GM13977 (cell line): ENCODE measurements at places on chromosomes 7 and 10.

DNA sequence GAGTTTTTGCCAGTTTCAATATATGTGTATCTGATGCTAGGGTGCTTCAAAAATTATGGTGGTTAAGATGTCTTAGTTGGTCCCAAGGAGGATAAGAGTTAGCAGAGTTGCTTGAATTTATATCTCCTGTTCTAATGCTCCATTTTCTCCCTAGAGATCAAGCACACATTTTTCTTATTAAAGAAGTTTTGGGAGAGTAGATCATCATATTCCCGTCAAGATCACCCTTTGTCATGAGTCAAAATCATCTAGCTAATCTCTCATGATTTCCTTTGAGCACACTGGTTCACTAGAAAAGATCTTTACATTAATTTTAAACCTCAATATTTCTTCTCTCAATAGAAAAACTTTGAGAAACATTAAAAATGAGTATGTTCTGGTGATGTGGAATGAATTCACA is 429.9 kb upstream of the SEMA3A start:
- no peak for DNase-seq

DNA sequence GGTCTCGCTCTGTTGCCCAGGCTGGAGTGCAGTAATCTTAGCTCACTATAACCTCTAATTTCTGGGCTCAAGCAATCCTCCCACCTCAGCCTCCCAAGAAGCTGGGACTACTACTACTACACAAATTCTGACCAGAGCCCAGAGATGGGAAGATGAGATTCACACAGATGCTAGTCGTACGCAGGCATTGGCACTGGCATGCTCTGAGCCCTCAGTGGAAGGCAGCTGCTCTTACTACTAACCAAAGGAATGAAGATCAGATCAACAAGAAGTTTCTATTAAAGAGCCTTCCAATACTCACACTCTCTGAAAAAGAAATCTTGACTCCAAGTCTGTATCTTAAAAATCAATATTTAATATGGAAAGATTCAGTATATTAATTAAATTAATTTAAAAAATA is 10.7 kb downstream of the GDF2 start:
- DNase-seq: no peak

GRCh38 chr10:119737823-119738222 is 12.0 kb downstream of the INPP5F start:
- no peak for DNase-seq

- no peak for DNase-seq
These were observed 59.1 kb downstream of the CNTNAP2 start for GRCh38 chr7:146175716-146176115.

GRCh38 chr7:69411018-69411417 is 187.3 kb upstream of the AUTS2 start:
- DNase-seq: no peak

DNA sequence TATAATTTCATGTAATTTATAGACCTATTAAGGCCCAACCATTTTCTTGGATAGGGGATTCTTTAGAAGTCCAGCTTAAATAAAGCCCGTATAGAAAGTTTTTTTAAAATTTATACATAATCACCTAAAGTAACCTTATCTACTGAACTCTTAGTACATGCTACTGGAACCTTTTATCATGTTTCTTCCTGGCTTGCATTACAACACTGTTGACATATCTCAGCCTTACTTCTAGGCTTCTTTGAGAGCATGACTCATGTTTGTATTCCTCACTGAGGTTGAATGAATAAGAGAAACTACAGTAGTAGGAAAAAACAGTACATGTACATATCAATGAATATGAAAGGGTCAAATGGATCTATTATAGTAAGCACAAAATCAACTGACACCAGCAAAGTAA is 8.2 kb upstream of the MAGI2 start:
- no peak for DNase-seq

DNA sequence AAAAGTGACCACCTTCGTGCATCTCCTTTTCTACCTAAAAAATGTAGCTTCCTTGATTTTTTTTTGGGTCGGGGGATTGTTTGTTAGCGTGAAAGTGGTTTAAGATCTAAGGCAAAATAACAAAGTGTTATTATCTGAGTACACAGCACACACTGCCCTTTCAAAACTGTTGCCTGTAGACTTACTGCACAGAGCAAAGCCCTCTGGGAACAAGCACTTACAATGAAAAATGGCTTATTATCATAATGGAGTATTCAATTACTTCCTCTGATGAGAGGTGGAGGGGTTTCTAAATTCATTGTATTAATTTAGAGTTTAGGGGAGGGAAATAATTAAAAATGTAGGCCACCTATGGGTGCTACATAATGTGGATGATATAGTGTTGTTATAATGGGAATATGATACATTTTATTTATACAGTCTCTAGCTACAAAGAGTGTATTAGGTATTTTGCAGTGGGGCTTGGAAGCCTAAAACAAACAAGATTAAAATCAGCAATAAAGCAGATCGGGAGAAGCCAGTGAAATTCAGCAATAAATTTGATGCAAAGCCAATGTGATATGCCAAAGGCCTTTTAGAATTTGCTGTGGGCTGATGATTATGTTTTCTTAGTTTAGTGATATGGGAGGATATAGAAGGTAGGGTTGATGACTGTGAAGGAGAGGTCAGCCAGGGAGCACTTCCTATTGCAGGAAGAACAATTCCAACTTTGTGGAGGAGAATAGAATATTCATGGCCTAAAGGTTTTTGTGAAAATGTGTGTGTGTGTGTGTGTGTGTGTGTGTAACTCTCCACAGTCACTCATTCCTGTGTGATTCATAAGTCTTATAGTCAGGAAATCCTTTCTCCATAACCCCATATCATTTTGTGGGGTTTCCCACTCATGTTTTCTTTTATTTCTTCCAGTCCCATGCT is 17.7 kb upstream of the EXOC4 start:
- DNase-seq: no peak

DNA sequence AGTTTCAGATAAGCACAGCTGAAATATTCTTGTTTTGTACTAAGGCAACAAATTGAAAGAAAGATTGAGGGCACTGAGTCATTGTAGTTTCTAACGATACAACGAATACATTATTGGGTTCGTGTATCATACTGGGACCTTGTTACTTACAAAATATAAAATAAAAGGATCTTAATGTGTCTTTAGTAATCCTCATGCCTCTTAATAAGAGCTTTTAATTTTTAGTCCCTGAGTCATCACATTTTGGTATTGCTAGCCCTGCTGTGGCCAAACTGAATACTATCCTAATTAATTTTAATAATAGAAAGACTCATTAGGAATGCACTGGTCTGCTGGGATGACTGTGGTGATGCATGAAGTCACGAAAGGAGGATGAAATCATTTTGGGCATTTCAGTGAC is 309.7 kb downstream of the EXOC4 start:
- DNase-seq: no peak

DNA sequence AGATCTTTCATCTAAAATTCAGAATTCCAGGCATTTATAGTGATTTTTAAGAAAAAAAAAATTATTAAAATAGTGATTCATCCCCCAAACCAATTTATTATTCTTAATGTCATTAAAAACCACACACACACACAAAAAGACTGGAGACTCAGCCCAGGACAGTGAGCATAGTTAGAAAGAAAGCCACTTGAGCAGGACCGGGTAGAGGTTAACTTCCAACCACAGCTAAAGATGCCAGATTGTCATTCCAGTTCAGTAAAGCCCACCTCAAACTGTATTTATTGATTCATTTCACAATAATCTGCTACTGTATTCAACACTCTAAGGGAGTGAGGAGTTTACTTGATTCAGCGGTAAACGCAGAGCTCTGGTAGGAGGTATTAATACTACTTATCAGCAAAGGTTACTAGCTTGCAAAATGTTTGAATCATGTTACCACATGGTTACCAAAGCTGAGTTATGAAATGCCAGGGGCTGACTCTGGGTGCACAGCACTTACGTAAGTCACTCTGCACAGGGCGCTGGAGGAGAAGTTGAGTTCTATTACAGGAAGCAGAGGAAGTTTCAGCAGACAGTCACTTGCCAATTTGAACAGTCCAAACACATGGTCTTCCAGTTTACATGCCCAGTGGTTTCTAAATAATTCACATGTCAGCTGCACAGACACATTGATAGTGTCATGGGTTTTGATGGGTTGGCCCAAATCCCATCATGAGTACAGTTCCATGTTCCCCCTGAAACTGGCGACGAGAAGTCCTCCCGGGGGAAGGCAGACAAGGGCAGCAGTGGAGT is 64.6 kb downstream of the KLF6 start:
- no peak for DNase-seq

DNA sequence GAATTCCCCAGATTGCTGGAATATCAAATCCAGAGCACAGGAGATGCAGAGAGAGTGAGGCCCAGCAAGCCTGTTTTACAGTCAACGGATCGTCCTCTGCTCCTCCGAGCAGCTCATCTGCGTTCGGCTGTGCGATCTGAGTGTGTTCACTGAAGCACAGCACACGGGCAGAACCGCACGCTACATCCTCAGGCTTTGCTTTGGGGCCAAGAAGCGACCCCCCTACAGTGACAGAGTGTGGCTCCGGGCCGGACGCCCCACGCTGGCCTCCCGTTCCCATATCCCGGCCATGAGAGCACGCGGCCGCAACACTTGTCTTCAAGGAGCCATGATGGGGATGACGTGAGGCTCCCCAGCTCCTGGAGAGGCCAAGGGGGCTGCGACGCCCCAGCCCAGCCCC is 431.4 kb downstream of the DNAJB6 start:
- no peak for DNase-seq

DNA sequence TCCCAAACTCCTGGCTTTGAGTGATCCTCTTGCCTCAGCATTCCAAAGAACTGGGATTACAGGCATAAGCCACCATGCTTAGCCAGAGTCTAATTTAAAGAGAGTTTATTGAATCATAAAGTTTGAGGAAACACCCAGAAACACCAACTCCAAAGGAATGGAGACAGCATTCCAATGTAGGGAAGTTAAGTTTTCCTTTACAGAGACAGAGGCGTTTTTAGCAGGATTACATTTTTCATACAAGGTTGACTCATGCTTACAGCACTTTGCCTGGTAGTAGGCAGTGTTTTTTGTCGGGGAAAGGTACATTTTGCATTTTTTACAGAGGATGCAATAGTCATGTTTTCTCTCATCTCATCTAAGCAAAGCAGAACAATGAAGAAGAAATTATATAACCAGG is 18.9 kb upstream of the OPN4 start:
- no peak for DNase-seq

DNA sequence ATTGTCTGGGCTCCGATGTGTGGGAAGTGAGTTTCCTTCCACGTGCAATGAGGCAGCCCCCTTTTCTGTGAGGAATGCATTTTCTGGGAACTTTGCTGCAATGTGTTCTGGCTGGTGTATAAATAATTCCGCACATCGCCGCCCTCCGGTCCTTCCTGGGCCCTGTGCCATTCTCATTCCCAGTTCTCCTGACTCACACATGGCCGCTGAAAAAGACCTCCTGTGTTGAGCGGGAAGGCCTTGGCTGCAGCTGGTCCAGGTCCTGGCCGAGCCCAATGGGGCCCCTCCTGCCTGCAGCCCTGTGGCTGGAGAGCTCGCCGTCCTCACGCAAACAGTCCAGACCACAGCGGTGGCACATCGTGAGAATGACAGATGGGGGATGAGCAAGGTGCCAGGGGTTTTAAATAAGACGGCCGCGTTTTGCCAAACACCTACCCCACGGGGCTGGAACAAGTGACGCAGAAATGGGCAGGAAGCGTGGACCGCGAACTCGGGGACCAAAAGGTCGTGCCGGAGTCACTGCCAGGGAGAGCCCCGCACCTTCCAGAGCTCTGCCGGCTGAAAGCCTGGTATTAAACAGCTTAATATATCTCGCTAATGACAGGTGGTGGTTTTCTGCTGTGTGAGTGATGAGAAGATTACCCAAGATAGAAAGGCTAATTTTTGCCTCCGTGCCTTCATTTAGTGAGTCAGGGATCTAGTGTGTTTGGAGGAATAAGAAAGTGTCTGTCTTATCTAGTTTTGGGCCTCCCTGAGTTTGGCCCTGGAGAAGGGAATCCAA is 37.0 kb downstream of the FAM20C start:
- no peak for DNase-seq

DNA sequence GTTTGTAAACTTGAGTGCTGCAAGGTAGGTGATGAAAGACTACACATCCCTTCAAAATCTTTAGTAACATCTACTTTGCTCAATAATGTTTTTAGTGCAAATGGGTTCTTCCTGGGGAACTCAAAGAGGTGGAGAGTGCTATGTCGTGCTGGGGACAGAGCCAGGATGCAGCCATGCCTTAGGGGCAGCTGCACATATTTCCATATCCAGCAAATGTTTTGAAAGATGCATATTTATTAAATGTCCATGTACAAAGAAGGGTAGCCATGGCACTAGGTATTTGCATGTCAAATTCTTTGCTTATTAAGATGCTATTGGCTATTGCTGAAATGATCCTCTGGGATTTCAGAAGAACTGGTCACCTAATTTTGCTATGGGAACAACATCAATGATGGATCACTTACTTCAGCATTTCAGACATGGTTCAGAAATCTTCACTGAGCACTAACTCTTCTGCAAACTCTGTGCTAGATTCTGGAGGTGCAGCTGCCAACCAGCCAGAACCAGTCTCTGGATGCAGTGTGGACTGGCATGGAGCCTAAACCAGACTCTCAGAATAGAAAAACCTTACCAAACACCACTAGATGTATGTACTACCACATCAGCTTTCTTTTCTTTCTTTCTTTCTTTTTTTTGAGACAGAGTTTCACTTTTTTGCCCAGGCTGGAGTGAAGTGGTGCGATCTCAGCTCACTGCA is 31.7 kb upstream of the DNMBP start:
- DNase-seq: no peak

GRCh38 chr10:69153227-69153626 is 26.8 kb upstream of the SUPV3L1 start:
- DNase-seq: no peak

- DNase-seq: no peak
These were observed 44.0 kb downstream of the INPP5F start for GRCh38 chr10:119769886-119770285.

- DNase-seq: no peak
These were observed 31.9 kb upstream of the OPTN start for GRCh38 chr10:13068071-13068470.

- DNase-seq: no peak
These were observed 53.3 kb downstream of the AKAP9 start for GRCh38 chr7:91993976-91994375.

DNA sequence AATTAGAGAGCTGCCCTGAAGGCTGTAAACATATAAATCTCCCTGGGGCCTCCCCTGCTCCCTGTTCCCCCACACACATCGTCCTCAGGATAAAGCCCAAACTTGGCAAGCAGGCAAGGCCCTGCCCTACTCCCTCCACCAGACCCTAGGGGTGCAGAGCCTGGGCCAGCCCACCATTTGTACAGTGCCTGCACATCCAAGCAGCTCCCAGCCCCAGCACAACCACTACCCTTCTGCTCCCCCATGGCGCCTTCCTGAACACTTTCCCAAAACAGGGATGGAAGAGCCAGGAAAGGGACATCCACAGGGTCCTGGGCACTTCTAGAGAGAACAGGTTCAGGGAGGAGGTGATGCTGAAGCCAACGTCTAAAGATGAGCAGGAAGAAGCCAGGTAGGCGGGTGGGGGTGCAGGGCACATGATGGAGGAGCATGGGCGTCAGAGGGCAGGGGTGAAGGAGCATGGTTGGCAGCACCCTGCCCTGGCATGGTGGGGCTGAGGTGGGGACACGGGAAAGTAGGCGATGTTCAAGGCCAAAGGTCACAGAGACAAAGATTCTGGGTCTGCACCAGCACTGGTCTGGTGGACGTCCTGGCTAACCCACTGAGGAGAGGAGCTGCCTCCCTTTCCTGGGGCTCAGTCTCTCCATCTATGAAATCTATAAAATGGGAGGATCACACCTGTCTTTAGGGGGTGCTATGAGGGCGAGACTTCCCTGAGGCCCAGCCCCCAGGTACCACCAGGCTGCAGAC is 140.6 kb downstream of the ARHGAP22 start:
- DNase-seq: no peak
